Posterior vena cava (tissue), 2 donors: ENCODE measurements at places on chromosomes 11 and 22. TPM values are rescaled to one million over a fixed set of nuclear protein-coding genes. Genes with fewer than 3 reads are reported as not detected.

Gene CAT
- total RNA-seq = 53.3 TPM

Gene MAPK8IP1
- total RNA-seq = 8.5 TPM

Gene NAALADL1
- total RNA-seq = 15.4 TPM

DNA sequence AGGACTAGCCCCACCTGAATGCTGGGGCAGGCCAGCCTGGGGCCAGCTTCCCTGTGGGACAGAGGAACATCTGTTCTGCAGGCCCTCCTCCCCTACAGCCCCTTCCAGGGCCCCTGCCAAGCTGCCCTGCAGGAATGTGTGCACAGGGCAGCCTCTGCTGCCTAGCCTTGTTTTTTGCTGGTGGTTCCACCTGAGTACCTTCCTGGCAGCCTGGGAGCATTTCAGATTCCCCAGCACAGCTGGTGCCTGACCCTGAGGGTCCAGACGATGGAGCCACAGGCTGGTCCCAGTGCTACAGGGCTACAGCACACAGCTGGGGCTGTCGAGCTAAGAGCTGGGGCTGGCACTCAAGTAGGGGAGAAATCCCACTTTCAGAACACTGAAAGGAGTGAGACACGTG, 22.3 kb upstream of the GPR83 start:
- no peak for DNase-seq

DNA sequence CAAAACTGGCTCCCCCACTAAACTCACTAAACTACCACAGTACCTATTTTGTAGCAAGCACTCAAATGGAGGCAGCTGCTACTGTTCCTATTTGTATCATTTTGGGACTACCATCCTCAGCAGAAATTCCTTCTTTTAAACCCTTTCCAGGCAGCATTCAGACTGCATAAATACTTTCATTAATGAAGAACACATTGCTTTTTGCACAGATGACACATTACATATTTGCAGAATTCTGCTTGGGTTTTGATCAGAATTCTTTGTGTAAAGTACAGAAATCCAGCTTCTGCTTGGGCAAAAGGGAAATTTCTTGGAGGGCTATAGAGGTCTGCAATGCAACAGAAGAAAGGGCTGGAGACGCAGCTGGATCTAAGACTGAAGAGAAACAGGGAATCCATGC, 24.2 kb downstream of the RBX1 start:
- DNase-seq = no peak

- no peak for DNase-seq
Measured at GRCh38 chr11:45305874-45306623, 19.9 kb upstream of the SYT13 start.

- DNase-seq = no peak
Measured at GRCh38 chr11:19785265-19785664, 72.6 kb downstream of the NAV2 start.
